NCI-H1417 treated with DMSO at 0.1 percent for 48 hours (cell line): ENCODE measurements at places on chromosomes 16 and 17.

DNA sequence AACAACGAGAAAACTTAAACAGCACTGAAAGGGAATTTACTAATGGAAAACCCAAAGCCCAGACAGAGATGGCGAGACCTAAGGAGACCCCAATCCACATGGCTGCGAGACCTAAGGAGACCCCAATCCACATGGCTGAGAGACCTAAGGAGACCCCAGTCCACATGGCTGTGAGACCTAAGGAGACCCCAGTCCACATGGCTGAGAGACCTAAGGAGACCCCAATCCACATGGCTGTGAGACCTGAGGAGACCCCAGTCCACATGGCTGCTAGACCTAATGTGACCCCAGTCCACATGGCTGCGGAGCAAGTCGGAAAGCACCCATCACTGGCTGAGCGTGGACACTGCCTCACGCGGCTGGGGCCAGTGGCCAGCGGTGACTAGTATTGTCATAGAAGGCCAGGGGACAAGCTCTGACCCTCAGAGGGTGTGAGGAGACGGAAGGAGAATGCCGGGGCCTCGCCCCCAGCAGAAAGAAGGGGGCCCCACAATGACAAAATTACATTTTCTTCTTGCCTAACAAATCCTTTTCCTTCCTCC lies 241.8 kb downstream of the C16orf95 start:
- no peak for DNase-seq

DNA sequence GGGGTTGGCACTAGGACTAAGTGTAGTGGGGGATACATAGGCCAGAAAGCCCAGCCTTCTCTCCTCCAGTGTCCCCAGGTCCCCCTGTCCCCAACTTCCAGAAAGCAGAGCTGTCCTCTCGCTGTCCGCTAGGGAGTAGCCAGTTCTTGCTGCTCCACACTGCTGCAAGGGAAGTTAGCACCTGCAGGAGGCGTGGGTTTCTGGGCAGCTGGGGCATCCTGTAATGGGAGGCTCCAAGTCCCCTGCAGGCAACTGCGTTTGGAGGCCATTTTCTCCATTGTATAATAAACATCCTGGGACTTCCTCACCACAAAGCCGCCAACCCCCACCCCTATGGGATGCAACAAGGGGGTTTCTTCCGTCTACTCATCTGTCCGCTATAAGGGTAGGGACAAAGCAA lies 1.7 kb downstream of the RPRML start:
- DNase-seq = no peak

- no peak for DNase-seq
Observed at GRCh38 chr16:78892951-78893733, 707.4 kb downstream of the MAF start.

DNA sequence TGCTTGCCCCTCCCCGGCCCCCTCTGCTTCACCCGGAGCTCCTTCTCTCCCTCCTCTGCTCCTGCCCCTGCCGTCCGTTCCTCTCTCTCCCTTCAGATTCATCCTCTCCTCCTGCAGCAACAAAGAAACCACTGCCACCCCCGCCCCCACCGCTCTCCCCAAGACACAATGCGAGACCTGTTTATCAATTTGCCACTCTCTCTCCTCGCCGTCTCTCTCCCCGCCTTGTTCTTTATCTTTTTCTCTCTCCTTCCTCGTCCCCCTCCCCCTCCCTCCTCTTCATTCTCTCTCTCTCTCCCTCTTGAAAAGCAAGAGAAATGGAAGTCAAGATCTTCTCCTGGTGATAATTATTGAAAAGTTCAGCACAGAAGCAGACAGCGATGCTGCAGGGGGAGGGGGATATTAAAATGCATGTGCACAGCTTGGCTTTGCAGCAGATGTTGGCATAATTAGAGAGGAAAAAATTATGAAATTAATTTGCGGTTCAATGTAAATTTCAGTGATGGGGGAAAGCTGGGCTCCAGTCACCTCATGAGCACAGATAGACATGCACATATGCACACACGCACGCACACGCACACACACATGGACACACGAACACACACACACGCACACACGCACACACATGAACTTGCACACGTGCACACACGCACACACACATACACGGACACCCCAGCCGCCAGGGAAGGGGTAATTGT lies 58.1 kb upstream of the CBFA2T3 start:
- DNase-seq = no peak

- DNase-seq = no peak
Observed at GRCh38 chr17:15456496-15456895, 10.9 kb downstream of the CDRT4 start.

- no peak for DNase-seq
Observed at GRCh38 chr17:50264263-50265113, 9.8 kb upstream of the TMEM92 start.

GRCh38 chr16:9578459-9578858 lies 487.0 kb downstream of the HAPSTR1 start:
- DNase-seq = no peak

- no peak for DNase-seq
Observed at GRCh38 chr17:8611619-8612298, 18.8 kb downstream of the MYH10 start.

DNA sequence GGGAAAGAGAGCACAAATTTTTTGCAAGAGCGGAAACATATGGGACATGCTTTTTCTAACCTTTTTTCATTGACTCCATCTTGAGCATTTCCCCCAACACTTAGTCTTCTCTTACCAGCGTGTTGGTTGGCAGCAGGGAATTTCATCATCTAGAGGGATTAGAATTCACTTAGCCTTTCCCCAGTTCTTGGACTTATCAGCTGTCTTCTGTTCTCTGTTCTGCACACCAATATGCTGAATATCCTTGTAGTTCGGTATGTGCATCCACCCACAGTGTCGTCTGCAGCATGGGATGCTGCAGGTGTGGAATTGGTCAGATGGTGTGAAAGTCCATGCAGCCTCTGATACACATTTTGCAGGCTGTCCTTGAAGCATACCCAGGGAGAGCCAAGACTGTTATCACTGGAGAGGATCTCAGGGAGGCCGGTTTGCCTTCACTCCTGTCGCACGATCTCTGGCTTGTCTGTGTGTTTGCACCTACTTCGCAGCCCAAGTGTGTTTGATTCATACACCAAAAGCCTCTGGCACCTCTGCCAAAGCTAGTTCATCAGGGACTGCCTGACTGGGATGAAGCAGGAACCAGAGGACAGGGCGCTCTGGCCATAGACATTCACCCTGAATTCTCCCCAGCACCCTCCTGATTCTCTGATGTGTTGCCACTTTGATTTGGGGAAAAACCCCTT lies 93.3 kb downstream of the SOCS1 start:
- DNase-seq = no peak

- DNase-seq = no peak
Observed at GRCh38 chr17:4766723-4767122, 5.0 kb upstream of the TM4SF5 start.

DNA sequence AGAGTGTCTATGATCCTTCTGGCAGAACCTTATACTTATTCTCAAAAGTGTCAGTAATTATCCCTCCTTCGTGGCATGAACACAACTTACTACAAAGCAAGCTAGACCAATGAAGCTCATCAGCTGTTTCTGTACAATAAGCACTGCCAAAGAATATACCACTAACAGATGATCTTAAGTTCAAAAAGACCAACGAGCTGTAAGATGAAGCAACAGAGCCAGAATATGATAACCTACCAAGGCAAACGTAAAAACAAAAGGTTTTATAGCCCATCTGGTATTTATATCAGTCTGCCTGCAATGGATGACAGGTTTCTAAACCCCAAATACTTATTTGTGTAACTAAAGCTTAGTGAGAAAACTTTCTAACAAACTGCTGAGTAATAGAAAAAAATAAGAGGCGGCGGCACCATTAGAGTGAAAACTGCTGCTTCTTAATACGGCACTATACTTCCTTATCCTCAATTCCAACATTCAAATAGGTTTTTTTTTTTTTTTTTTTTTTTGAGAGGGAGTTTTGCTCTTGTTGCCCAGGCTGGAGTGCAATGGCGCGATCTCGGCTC lies 22.1 kb downstream of the NME2 start:
- DNase-seq = no peak

- DNase-seq = no peak
Observed at GRCh38 chr17:28712705-28713415, 1.2 kb upstream of the PROCA1 start.

- no peak for DNase-seq
Observed at GRCh38 chr16:53952215-53953208, 248.6 kb downstream of the FTO start.

DNA sequence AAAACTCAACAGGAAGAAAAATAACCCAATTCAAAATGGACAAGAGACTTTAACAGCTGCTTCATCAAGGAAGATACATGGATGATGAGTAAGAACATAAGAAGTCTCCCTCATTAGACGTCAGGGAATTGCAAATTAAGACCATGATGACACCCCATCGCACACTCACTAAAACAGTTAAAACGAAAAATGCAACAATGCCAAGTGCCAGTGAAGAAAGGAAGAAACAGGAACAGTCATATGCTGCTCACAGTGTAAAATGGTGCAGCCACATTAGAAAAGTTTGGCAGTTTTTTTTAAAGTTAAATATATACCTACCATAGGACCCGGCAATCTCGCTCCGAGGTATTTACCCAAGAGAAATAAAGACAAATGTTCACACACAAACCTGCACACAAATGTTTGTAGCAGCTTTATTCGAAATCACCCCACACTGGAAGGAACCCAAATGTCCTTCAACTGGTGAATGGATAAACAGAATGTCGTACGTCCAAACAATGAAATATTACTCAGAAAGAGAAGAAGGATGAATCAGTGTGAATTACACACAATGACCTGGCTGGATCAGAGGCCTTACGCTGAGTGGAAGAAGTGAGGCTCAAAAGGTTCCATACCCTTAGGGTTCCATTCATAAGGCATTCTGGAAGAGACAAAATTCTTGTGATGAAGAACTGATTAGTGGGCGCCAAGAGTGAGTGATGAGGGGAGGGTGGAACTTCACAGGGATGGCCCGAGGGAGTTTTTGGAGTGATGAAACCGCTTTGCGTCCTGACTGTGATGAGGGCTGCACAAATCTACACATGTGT lies 110.3 kb downstream of the C16orf95 start:
- DNase-seq = no peak

GRCh38 chr17:67196422-67196821 lies 48.6 kb downstream of the HELZ start:
- DNase-seq = no peak

- DNase-seq = no peak
Observed at GRCh38 chr17:57735707-57736106, 9.4 kb downstream of the CCDC182 start.

GRCh38 chr17:17698371-17698770 lies 17.1 kb downstream of the RAI1 start:
- DNase-seq = no peak

- no peak for DNase-seq
Observed at GRCh38 chr16:88285514-88285822, 97.3 kb upstream of the ZNF469 start.

- DNase-seq = no peak
Observed at GRCh38 chr17:36743130-36743529, 141.7 kb downstream of the MRM1 start.

DNA sequence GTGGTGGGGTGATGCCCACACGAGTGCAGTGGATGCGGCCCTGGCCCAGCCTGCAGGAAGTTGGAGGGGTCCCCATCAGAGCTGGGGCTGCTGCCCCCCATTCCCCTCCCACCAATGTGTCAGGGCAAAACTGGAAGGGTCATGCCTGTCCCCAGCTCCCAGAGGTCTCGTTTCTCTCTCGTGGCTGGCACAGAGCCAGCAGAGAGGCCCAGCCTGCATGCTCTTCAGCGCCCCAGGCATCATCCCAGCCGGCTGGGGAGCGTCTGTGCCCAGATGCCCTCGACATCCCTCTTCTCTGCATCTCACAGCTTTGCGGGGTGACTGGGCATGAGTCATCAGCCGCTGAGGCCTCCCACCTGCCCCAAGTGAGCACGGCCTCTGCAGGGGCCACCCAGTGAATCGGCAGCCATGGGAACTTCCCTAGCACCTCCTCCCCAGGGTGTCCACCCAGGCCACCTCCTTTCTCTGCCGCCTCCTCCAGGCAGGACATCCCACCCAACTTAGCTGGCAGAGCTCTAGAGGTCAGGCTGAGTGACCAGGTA lies 9.8 kb upstream of the CSNK1D start:
- DNase-seq = peak; percentile 24

DNA sequence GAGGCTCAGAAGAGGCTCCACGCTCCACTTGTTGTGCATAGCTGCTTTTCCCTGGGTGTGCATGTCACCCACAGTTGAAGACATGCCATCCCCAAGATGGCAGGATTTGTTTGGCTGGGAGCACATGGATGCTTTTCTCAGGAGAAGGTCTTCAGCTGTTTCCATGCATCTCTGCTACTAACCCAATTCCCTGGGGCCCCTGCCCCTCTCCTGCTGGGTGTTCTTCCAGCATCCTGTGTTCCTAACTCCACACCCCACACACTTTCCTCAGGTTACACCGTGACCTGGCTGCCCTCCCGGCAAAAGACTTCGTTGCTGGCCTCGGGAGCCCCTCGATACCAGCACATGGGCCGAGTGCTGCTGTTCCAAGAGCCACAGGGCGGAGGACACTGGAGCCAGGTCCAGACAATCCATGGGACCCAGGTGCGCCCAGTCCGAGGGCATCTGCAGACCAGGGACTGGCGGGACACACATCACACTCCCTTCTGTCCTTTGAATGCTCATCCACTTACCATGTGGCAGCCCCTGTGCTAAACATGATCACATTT lies 21.5 kb downstream of the ITGAL start:
- no peak for DNase-seq

GRCh38 chr16:1208239-1208830 lies 16.7 kb downstream of the TPSG1 start:
- no peak for DNase-seq
